ENCODE measurements at places on chromosomes 4 and X. TPM values are rescaled to one million over a fixed set of nuclear protein-coding genes. Genes with fewer than 3 reads are reported as not detected.

ENAM gene
- total RNA-seq, result not detected

IRS4 gene
- 11.4 TPM for total RNA-seq

CETN2 gene
- 20.4 TPM for total RNA-seq

GAGE2A gene
- total RNA-seq, result 0.83 TPM

TEX13C gene
- total RNA-seq, result 0.26 TPM

TMEM156 gene
- total RNA-seq, result not detected

SUV39H1 gene
- 14.2 TPM for total RNA-seq

PABPC5 gene
- total RNA-seq, result 1.7 TPM

SSX1 gene
- total RNA-seq, result not detected

CNKSR2 gene
- 7.7 TPM for total RNA-seq

ADRA2C gene
- 21.8 TPM for total RNA-seq

PPP1R2C gene
- not detected for total RNA-seq

SHOX gene
- not detected for total RNA-seq

DUSP9 gene
- 2.5 TPM for total RNA-seq

SLC10A4 gene
- total RNA-seq, result 2.1 TPM

TLR10 gene
- total RNA-seq, result 0.30 TPM

- DNase-seq, result no peak
These were observed 41.2 kb downstream of the ATP10D start for GRCh38 chr4:47526281-47526680.

DNA sequence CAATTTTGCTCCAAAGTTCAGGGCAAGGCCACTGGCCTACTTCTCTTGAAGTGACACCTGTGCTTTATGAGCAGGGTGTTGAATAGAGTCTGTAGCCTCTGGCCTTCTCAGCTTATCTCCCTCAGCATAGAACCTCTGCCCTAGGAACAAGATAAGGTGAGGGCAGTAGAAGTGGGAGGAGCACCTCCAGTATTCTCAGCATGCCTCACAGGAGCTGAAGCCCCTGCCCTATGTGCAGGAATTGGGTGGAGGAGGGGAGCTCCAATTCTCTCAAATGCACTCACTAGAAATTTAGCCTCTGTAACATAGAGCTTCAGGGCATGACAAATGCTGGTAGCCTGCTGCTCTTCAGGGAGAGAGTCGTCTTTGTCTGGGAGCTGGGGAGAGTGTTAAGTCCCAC lies 479.3 kb downstream of the IL1RAPL1 start:
- no peak for DNase-seq

- DNase-seq, result no peak
These were observed 103.7 kb downstream of the CEP135 start for GRCh38 chr4:56052481-56052880.

- DNase-seq, result no peak
These were observed 482.9 kb downstream of the NAF1 start for GRCh38 chr4:162683659-162684370.

DNA sequence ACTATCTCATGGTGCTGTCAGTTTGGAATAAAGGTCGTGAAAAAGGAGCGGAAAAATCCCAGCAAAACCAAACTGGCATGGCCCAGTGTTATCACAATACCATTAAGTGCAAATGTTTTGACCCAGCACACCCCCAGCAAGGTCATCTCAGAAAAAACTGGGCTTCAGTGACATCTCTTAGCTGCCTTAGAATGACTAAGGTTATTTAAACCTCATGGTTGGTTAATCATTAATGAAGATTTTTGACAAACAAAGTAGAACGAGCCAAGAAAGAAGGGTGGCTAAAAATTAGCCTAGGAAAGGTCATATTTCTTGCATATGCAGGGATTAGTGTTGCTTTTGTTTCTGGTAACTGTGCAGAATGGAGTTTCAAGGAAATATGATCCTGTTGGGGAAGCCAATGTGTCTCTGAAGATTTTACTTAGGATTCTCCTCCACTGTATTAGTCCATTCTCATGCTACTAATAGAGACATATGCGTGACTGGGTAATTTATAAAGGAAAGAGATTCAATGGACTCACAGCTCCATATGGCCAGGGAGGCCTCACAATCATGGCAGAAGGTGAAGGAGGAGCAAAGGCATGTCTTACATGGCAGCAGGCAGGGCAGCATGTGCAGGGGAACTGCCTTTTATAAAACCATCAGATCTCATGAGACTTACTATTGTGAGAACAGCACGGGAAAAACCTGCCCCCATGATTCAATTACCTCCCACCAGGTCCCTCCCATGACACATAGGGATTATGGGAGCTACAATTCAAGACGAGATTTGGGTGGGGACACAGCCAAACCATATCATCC lies 83.5 kb downstream of the CHRNA9 start:
- DNase-seq, result no peak

DNA sequence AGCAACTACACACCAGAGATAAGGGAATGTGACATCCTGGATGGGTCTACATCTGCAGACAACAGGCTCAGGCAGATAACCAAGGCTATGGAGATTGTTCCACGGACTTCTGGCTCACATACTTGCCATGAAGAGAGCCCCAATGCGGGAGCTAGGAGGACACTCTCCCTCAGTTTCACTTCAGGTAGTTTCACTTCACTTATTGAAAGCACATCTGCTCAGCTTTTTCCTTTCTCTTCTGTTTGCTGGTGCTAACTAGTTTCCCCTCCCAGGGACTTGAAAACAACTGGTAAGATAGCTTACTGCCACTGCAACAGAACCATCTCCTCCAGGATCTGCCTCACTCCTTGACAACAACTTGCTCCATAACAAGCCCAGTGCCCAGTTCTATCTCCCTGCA lies 1.4 kb upstream of the CT47C1 start:
- no peak for DNase-seq

- DNase-seq, result peak; percentile 91
These were observed 150.9 kb downstream of the SHROOM3 start for GRCh38 chr4:76585897-76586360.

- DNase-seq, result no peak
These were observed 13.5 kb upstream of the GBA3 start for GRCh38 chr4:22678940-22679854.

GRCh38 chr4:70895811-70896491 lies 6.2 kb upstream of the MOB1B start:
- no peak for DNase-seq

GRCh38 chrX:38811515-38812243 lies 10.4 kb downstream of the MID1IP1 start:
- DNase-seq, result no peak

DNA sequence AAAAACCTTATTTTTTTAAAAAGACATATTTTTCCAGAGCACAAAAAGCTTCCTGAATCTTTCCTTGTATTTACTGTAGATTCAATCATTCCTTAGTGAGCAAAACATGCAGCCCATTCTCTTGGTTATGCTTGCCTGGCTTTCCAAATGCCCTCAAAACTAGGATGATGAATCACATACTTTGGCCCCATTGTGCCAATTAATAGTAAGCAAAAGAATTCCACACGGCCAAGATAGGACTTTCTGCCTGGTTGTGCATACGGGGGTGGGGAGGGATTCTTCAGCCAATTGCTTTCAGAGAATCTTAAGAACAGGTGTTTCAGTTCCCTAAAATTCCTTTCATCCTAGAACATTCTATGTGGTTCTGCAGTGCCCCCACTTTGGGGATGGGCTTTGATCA lies 7.0 kb downstream of the RAI2 start:
- no peak for DNase-seq

DNA sequence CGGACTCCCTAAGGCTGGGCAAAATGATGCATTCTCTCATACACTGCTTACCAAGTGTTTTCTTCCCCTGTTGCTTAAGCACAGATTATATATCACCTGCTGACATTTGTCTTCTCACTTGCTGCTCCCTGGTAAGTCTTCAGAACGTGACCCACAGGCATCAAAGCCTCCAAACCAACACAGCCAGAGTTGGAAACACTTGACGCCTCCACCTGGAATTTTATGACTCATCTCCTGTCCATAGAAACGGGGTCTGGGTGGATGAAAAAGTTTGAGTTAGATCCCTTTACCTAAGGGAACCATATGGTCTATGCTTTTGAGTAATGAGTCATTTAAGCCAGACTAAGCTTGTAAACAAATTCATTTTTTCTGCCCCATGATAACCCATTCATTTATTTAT lies 251.6 kb downstream of the USP46 start:
- DNase-seq, result no peak

DNA sequence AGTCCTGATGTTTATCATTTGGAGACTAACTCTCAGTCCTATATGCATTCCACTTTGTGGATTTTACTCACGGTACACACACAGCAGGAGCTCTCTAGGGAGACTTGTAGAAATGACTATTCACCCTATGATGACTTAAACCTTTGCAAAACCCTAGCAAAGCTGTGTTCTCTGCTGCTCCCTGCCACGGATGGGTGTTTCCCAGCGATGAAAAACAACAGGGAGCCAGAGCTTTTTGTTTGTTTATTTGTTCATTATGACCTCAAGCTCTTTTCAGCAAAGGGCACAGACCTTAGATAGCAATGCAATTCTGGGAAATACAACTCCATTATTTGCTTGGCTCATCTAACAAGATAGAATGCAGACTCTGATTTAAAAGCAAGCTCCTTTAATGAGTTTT lies 156.6 kb downstream of the GRIA3 start:
- no peak for DNase-seq

GRCh38 chr4:155510771-155511170 lies 134.0 kb upstream of the MAP9 start:
- DNase-seq, result no peak

- DNase-seq, result no peak
These were observed 142.9 kb upstream of the MBNL3 start for GRCh38 chrX:132631579-132632232.

- DNase-seq, result peak; percentile 87
These were observed at the start of gene SNCA for GRCh38 chr4:89836897-89837384. TSS of gene SNCA (minus strand) at chr4:89837161. CDS start at chr4:89835667, 1,494 bp downstream.

DNA sequence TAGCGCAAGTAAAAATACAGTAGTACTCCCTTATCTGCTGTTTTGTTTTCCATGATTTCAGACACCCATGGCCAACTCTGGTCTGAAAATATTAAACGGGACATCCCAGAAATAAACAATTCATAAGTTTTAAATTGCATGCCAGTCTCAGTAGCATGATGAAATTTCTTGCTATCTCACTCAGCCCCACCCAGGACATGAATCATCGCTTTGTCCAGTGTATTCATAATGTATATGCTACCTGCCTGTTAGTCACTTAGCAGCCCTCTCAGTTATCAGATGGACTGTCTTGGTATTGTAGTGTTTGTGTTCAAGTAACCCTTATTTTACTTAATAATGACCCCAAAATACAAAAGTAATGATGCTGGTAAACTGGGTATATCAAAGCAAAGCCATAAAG lies 158.2 kb upstream of the DDIT4L start:
- no peak for DNase-seq

GRCh38 chr4:90537491-90537890 lies 410.3 kb downstream of the CCSER1 start:
- DNase-seq, result no peak

DNA sequence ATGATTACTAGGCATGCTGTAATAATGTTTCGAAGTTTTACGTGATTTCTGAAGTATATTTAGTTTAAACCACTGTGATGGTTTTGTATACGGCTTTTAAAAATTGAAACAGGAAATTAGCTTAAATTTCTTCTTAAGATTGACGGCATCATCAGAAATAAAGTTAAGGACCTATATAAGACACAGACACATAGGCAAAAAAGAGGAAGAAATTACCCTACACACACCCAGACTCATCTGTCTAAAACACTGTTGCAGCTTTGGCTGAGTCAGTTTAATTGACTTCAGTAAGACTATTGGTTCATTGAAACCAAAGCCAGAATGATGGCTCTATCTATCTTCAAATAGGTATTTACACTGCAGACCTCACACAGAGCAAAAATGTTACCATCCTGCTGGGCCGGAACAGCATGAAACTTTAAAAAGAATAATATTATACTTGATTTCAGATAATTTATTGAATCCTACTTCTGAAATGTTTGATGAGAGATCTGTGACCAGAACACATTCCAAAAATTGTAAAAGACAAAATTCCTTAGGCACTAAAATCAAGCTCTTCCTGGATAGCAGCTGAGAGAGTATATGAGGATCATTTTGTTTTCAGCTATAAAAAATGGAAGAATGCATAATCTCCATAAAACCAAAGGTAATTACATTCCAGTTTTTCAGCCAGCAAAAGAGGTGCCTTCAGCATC lies 4.5 kb downstream of the HHIP start:
- DNase-seq, result no peak

GRCh38 chr4:38193236-38193863 lies 233.2 kb downstream of the PTTG2 start:
- no peak for DNase-seq

GRCh38 chr4:109472343-109472761 lies 38.7 kb downstream of the SEC24B start:
- no peak for DNase-seq

DNA sequence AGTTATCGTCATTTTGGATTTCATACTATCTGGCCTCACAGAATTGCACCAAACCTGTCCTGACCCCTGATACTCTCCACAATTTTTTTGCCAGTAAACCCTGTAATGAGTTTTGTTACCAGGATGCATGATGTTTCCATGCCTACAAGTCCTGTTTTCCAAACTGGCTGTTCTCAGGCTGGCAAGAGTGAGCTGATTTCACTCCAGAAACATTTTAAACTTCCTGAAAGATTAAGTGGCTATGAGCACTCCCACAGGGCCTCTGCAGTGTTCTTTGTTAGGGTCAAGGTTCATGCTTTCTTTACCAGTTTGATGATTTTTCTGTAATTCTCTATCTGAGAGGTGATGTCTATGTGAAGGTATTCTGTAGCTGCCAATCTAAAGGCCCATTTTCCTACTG lies 31.7 kb upstream of the PDLIM3 start:
- DNase-seq, result no peak

DNA sequence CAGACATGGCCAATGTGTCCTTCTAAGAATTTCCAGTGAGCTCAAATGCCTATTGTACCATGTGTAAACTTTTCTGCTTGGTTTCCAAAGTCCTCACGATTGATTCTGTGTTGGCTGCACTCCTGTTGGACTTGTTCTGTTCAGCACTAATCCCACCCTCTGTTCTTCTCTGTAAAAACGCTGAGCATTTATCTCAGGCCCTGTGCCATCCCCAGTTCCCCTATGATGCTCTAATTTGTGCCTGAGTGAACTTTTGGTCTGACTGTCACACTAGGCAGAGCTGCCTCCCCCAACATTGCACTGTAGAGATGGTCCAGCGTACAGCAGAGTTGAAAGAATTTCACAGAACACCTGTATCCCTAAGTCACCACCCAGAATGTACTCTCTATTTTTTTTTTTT lies 76.1 kb upstream of the STS start:
- DNase-seq, result no peak

DNA sequence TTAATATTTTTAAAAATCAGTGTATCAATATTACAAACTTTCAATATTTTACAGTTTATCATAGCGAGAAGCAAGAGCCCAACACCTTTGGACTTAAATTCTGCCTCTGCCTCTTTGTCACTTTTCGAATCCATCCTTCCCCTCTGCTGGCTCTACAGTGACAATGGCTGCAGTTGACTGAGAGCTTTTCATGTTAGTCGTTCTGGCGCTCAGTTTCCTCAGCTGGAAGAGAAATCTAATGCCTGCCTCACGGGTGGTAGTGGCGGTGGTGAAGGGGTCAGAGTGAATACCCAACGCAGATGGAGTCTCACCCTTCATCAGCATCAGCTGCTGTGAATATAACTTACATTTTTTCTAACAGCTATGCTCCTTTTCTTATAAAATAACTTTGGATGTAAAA lies 144.8 kb downstream of the NWD2 start:
- no peak for DNase-seq

- DNase-seq, result no peak
These were observed 24.3 kb downstream of the TBCK start for GRCh38 chr4:106291678-106292077.

GRCh38 chr4:86934771-86935565 lies at the start of gene AFF1:
TSS of gene AFF1 (plus strand) at chr4:86935011. CDS start at chr4:86948534, 13,523 bp downstream.
- peak; percentile 93 for DNase-seq

GRCh38 chr4:168725930-168726329 lies 229.1 kb downstream of the PALLD start:
- no peak for DNase-seq

- DNase-seq, result no peak
These were observed 580.3 kb upstream of the ZFP42 start for GRCh38 chr4:187415231-187415630.
